Activated T-helper 17 cell treated with anti-CD3 and anti-CD28 coated beads, Interleukin-2, amount 50 U/mL, for 72 hours (primary cell): ENCODE measurements at places on chromosomes 1 and 21. TPM values are rescaled to one million over a fixed set of nuclear protein-coding genes. Genes with fewer than 3 reads are reported as not detected.

CA6 gene
- 0.78 TPM for total RNA-seq

- ATAC-seq, result no peak
These were observed 21.2 kb downstream of the PEX14 start for GRCh38 chr1:10495952-10496351.

GRCh38 chr21:45895778-45896370 lies 85.7 kb upstream of the COL6A1 start:
- ATAC-seq, result no peak

GRCh38 chr1:109793089-109793485 lies 29.4 kb upstream of the EPS8L3 start:
- no peak for ATAC-seq

DNA sequence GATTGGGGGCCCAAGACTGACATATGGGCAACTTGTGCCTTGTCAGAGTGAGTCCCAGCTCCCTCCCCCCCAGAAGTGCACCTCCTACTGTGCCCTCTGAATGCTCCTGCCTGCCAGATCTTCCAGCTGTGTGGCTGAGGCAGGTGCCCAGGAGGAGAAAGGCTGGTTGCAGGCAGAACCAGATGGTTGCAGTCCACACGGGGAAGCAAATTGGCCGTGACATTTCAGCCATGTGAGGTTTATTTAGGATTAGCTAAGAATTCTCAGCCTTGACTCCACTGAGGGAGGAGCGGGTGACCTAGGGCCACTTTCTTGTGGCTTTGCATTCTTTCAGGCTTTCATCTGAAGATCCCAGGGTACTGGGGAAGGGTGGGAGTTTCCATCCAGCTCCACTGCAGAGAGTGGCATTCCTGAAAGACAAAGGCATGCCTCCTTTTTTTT lies 33.8 kb downstream of the PEX14 start:
- no peak for ATAC-seq

- no peak for ATAC-seq
These were observed 66.9 kb upstream of the ECE1 start for GRCh38 chr1:21357161-21357560.
